AG04449 (cell line): ENCODE measurements at places on chromosomes 13 and 19.

DNA sequence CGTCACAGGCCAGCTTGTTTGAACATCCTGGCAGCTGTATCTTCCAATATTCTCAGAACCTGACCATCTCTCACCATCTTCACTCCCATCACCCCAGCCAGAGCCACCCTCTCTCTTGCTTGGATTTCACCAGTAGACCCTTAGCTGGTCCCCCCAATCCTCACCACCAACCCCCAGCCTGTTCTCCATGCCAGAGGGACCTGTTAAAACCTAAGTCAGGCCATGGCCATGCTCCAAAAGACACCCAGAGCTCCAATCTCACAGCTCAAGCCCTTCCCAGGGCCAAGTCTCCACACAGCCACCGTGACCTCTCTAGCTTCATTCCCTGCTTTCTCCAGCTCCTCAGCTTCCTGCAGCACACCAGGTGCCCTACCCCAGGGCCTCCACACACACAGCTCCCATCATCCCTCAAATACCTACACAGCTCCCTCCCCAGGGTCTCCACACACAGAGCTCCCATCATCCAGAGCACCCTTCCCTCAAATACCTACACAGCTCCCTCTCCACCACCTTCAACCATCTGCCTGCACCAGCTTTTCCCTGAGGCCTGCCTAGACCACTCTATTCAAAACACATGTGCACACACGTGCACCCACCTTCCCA lies 13.8 kb downstream of the EPS8L1 start:
- DNase-seq: no peak

GRCh38 chr13:108943842-108944241 lies 314.4 kb downstream of the MYO16 start:
- DNase-seq: no peak

- DNase-seq: no peak
Observed at GRCh38 chr13:107834281-107834680, 381.1 kb downstream of the LIG4 start.

GRCh38 chr13:104086210-104086609 lies 1020.0 kb upstream of the SLC10A2 start:
- no peak for DNase-seq

DNA sequence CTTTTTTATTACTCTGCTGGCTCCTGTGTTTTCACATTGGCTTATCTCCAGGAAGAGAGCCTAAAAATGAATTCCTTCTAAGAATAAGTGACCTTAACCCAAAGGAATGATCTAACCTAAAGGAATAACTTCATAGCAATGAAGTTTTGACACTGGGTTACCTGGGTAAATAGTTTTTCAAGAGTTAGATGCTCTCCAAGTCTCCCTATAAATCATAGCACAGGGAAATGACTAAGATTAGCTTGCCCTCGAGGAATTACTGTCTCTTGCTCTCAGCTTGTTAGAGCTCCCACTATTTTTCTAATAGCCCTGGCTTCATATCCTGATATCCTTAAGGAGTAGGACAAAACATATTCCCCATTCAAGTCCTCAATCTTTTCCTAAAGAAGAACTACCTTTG lies 66.3 kb downstream of the SPRY2 start:
- no peak for DNase-seq

GRCh38 chr19:2058570-2059421 lies 7.8 kb upstream of the MKNK2 start:
- DNase-seq: no peak

GRCh38 chr13:46313024-46313423 lies 74.0 kb downstream of the RUBCNL start:
- no peak for DNase-seq

DNA sequence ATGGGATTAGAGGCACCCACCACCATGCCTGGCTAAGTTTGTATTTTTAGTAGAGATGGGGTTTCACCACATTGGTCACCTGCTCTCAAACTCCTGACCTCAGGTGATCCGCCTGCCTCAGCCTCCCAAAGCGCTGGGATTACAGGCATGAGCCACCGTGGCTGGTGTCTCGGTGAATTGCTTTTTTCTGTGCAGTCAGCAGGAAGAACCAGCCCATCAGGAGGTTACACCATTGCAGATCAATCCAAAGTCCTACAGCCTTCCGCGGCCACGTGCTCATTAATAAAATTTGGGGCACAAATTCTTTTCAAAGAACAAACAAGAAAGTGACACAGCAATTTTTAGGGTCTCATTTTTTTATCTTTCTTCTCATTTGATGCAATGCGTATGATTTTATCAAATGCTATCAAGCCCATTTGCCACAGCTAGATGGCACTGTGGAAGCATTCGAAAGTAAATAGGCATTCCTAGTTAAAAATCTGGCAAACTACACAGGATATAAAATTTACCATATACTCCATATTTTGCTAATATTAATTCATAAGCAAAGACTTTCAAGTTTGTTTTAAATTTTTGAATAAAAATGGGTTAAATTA lies 54.4 kb upstream of the ZNF835 start:
- DNase-seq: no peak

- no peak for DNase-seq
Observed at GRCh38 chr13:42393573-42394360, 121.8 kb downstream of the AKAP11 start.

DNA sequence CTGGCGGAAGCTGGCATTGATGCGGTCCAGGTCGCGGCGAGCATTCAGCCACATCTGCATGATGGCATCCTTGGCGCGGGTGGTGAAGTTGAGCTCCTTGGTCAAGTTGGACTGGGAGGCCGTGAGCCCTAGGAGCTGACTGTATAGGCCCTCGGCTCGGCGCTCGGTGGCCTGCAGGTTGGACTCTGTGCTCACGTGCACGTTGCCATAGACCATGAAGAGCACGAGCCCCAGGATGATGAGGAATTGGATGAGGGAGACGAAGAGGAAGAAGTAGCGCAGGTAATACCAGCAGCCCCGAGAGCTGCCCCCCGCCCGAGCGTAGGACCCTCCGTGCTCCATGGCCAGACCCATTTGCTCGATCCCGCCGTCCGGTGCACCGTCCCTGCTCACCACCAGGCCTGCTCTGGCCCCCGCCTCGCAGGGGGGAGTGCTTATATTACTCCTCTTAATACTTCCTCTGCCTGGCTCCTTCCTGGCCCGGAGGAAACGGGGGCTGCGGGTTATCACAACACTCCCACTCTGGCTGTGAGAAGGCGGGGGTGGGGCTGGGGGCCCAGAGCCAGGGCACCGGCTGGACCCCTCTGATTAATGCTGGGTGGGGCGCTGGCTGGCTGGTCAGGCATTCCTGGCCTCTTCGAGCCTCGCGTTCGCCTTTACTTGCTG lies at the start of gene PLVAP:
PLVAP (minus strand) TSS at position 408 of the 666 bp plus-strand sequence; CDS start at position 354, 54 bp downstream.
- no peak for DNase-seq

- no peak for DNase-seq
Observed at GRCh38 chr19:18401580-18402112, 4.2 kb upstream of the LRRC25 start.

DNA sequence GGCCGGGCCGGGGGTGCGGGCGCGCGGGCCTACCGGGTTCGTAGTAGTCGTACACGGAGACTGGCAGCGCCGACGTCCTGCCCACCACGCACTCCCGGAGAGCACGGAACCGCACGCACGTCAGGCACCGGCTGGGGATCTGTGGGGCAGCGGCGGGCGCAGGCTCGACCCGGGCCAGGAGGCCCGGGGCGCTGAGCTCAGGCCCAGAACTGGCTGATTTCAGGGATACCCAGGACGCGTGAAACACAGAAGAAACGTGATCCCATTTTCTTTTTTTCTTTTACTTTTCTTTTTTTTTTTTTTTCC lies 9.0 kb downstream of the F2RL3 start:
- no peak for DNase-seq

- DNase-seq: no peak
Observed at GRCh38 chr13:21663197-21663596, 7.7 kb upstream of the FGF9 start.

DNA sequence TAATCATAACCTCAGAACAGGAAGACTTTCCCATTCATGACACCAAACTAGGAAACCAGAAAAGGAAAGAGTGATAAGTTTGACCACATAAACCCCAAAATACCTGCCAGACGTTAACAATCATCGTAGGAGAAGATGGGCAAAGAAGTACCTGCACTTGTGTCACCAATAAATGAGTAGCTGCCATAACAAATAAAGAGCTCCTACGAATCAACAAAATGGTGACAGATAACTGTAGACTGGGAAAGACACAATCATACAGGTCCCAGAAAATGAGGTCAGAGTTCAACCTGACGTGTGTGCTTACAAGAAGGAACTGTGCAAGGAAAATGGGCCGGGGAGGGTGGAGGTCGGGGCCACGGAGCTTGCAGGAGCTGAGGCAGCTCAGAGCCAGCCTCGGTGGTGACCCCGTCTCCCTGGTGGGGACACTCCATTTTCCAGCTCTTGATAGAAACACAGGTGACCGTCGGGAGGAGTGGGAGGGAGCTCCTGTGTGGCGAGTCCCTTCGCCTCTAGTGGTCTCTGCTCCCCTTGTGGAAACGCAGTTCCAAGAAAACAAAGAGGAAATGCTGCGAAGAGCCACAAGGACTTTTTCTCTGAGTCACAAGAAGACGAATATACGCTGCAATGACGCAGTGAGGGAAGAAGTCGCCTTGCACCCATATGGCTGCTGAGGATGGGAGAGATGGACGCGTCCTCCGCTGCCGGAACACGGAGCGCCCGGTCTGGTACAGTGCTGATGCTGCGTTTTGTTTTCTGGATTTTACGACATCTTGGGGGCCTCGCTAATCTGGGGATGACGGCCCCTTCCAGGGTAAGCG lies 9.5 kb downstream of the PIP5K1C start:
- DNase-seq: no peak
